ENCODE measurements at places on chromosomes 3 and 15.
A peak's percentile ranks its signal among the peaks of the same experiment; 100 is the strongest.

GRCh38 chr3:11204697-11205348 lies 50.5 kb downstream of the HRH1 start:
- no peak for DNase-seq

DNA sequence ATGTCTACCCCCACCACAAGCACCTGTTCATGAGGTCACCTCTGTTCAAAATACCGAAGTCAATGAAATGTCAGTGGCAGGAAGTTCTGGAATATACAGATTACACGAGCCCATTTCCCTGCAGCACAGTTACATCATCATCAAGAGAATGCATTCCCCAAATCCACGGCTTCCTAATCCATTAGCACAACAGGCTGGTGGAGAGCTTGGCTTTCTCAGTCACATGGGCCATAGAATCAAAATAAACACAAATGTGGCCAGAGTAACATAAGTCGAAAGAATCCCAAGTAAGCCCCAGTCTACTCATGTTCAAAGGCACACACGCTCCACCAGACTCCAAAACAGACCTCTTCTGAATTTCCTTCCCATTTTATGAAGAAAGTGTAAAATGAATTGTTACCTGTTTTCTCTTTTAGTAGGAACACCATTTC lies 419.3 kb downstream of the MAGI1 start:
- no peak for DNase-seq

- no peak for DNase-seq
These were observed 311.2 kb downstream of the OCA2 start for GRCh38 chr15:27787931-27788330.

- no peak for DNase-seq
These were observed 97.7 kb upstream of the PRR20G start for GRCh38 chr3:127385540-127385870.

DNA sequence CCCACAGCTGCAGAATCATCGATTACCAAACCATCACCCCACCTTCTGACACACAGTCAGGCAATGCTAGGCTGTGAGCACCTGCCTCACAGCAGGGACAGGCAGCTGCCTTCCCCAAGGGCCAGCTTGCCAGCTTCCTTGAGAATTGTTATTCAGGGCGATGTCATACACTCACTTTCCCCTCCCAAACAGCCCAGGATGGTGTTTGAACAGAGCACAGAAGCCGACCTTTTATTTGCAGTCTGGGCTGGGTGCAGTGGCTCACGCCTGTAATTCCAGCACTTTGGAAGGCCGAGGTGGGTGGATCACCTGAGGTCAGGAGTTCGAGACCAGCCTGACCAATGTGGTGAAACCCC lies 84.5 kb upstream of the HERC1 start:
- no peak for DNase-seq

- DNase-seq = no peak
These were observed 292 bp downstream of the USP4 start for GRCh38 chr3:49339581-49339940.

GRCh38 chr3:36317915-36318314 lies 62.4 kb upstream of the STAC start:
- no peak for DNase-seq

DNA sequence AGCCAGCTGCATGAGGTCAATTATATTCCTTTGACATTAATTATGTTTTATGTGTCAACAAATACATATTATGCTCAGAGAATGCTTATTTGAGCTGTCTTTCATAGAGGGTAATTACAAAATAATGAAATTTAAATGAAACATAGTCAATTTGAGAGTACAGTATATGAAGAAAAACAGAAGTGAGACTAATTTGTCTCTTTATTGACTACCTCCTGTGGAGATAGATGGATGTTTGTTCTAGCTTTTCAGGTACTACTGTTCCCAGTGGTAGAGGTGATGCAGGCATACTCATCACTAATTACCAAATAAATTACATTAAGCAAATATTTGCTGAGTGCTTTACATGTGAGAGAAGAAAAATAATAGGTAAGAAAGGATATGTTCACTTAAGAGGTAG lies 1129.6 kb downstream of the OTOL1 start:
- DNase-seq = no peak

DNA sequence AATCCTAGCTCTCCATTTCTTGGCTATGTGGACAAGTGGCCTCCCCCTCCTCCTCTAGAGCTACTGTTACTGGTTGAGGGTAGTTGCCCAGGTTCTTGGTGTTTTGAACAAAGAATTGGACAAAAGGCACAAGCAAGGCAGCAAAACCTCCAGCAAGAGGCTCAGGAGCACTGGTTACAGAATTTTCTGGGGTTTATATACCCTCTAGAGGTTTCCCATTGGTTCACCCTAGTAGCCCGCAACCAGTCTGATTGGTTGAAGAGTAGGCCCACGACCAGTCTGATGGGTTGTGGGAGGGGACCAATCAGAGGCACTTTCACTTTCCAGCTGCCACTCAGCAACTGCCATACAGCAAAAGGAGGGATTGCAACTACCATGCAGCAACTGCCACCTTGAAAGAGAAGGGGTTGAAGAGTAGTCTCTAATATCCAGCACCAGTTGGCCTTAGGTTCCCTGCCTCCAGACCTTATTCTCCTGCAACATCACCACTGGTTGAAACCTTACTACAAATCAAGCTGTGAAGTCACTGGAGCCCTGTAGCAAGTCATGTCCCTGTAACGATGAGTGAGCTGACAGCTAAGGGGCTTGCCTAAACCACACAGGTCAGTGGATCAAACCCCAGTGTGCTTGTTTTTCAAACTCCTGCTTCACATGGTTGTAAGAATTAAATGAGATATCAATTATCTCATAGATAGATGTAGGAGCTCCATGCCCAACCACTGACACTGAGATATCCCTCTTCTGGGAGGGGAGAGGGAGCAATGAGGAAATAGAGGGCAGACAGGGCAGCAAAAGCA lies 2.9 kb upstream of the C15orf39 start:
- DNase-seq = peak; percentile 93

DNA sequence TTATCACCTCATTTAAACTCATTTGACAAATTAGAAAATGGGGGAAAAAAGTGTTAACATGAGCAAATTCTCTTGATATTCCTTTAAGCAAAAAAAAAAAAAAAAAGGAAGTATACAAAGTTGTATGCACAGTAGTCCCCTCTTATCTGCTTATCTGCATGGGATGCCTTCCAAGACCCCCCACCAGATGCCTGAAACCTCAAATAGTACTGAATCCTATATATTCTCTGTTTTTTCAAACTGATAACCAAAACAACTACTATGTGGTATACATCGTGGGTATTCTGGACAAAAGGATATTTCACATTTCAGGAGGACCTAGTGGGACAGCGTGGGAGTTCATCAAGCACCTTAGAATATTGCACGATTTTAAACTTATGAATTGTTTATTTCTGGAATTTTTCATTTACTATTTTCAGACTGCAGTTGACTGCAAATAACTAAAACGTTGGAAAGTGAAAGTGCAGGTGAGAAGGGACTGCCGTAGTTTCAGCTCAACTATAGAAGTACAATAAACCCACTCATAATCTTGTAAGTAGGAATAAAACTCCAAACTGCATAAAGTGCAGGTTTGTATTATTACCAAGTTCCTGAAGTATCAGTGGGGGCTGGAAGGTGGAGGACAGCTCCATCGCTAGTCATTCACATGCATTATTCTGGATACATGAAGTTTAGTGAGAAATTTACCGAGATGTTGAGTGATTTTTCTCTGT lies 43.6 kb upstream of the PLCL2 start:
- peak; percentile 51 for DNase-seq

DNA sequence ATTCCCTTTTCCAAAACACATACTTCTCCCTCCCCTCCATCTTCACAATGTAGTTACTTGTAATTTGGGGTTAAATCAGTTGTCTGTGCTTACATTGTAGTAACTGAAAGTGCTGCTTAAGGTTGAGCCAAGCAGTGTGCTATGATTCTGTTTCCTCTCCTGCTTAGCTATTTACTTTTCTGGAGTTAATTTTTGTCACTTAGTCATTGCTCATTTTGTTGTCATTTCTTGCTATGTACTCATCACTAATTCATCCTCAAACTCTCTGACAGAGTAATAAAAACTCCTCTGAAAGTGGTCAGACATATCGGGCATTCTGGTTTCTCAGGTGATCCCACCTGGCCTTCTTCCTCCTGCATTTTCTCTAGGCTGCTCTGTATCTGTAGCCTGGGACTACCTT lies 80.7 kb downstream of the PPARG start:
- DNase-seq = no peak

DNA sequence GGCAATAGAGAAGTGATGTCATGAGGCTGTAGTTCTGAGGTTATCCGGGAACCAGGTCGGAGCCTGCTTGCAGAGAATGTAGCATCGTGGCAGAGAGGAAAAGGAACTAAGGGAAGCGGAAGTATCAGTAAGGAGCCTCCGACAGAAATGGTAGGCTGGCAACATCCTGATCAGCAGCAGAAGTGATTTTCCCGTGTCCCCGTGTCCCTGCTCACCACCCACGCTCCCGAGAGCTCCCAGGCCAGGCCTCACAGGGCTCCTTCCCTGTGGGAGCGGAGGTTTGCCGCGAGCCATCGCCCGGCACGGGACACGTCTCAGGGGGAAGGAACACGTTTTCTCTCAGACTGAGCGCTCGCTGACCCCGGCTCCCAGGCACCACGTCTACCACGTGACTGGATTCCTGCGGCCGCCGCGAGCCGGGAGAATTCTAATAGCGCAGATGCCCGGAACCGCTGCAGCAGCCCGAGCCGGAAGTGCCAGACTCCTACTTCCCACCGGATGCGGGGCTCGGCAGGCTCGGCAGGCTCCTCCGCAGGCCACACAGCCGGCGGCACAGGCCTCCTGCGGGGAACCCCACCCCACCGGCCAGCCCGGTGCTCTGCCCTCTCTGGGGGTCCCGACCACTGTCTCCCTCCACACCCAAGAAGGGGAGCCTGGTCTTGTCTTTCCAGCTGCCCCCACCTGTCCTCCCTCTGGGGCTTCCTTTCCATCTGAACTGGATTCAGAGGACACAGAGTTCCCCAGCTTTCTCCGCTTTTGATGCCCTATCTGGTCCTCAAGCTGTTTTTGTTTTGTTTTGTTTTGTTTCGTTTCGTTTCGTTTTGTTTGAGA lies 99.3 kb downstream of the BDH1 start:
- DNase-seq = peak; percentile 77

DNA sequence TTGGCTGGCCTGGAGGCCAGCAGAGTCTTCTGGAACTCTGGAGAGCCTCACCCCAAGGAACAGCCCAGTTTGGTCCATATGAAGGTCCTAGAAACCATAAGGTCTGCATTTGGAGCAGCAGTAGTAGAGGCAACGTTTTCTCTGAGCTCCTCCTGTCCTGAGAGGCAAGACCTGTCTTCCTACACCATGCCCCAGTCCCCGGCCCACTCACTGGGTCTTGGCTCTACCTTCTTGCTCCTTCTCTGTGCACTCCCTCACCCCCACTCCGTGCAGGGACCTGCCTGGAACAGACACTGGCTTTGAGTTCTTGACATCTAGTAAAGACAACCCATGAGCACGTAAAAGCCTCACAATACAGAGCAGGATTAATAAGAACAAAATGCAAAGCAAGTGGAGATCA lies 76.6 kb downstream of the CHRD start:
- no peak for DNase-seq

DNA sequence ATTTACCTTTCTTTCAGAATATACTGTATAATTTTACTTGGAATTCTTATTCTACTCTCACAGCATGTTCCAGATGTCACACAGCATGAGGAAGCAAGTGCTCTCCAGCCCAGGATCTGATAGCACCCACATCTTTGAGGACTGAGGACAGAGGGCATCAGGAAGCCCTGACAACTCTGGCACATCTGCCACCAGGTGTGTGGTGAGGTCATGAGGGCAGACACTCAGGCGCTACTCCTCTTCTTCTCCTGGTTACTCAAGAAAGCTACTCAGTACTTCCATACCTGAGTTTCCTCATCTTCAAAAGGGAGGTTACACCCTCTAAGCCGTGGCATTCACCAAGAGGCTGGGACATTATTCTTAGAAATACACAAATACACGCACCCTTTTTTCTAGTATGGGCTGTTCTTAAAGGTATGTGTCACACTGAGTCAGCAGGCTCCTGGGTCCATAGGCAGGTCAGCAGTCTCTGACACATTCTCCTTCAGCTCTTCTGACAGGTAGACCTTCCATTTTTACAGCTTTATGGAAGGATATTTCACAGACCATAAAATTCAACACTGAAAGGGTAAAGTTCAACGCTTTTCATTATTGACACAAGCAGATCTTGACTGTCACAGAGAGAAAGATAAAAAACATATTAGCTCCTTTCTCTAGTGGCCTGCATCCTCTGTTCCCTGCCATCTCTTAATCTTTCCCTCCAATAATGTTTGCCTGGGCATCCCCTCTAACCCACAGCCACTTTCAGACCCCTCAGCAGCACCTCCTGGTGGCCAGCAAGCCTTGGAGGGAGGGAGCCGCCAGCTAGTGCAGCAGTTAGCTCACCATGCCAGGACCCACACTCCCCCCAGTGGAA lies 103.2 kb upstream of the TJP1 start:
- peak; percentile 76 for DNase-seq

GRCh38 chr3:190051641-190052040 lies 69.1 kb downstream of the P3H2 start:
- no peak for DNase-seq

DNA sequence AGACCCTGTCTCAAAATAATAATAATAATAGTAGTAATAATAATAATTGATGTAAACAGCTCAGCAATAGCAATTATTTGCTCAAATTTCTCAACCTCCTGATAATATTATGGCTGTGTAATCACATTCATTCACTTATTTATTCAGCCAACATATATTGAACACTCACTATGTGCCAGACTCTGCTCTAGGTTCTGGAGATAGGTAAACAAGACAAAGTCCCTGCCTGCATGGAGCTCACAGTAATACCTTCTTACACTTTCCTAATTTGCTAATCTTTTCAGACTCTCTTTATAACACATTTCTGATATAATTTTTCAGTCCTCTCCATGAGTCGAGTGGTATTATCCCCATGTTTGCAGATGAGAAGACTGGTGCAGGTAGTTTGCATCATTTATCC lies 137.6 kb downstream of the KLHL25 start:
- no peak for DNase-seq

- DNase-seq = no peak
These were observed 26.3 kb downstream of the ABCC5 start for GRCh38 chr3:183991403-183991802.

- DNase-seq = no peak
These were observed 340 bp downstream of the TTLL3 start for GRCh38 chr3:9810433-9810770.
